ENCODE measurements at places on chromosomes 5 and 9. TPM values are rescaled to one million over a fixed set of nuclear protein-coding genes. Genes with fewer than 3 reads are reported as not detected.

The ANKRD34B gene
- not detected for total RNA-seq

The EIF4E1B gene
- not detected for total RNA-seq

The BICD2 gene
- total RNA-seq: 30.3 TPM

The TMEM38B gene
- total RNA-seq: 23.1 TPM

The WHRN gene
- total RNA-seq: 7.2 TPM

The SLC36A2 gene
- not detected for total RNA-seq

The ORM2 gene
- total RNA-seq: not detected

The GRM6 gene
- total RNA-seq: not detected

The TCERG1 gene
- total RNA-seq: 33.9 TPM

The SVEP1 gene
- total RNA-seq: not detected

The GABRA6 gene
- total RNA-seq: not detected
